ENCODE measurements at places on chromosomes 6 and 20.

- DNase-seq, result no peak
Observed at GRCh38 chr6:39085129-39085797, 29.7 kb downstream of the SAYSD1 start.

GRCh38 chr6:152130441-152130840, 323.0 kb downstream of the ESR1 start:
- DNase-seq, result no peak

DNA sequence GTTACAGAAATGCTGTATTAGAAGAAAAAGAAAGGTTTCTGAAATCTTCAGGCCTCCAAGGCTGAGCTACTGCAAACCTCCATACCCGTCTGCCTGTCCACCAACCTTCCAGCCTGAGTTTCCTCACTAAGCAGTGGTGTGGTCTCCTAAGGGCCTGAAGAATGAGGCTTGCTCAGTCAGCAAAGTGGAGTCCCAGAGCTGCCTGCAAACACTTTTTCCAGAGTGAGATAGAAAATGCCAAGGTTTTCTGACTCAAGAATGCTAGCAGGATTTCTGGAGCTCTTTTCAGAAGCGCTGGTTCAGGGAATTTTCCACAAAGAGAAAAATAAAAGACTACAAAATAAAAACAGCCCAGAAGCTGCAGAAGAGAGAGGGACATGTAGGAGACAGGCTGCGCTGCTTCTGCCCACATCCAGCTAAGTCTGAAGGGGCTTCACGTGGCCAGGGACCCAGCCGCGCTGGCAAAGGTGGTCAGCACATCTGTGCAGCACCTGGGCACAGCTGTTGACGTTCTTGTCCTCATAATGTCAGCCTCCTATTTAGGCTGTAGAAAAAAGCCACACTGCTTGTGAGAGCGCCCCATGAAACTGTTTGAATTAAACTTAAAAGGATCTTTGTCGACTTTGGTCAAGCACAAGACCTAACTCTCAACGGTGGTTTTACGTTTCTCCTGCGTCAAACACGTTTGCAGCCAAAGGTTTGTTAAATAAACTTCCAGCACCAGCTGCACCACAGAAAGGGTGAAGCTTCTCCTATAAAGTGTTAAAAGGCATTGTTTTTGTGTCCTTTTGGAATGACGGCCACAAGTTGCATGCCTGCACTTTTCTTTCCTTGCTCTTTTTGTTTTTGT, 209.0 kb downstream of the THBS2 start:
- DNase-seq, result no peak

- peak; percentile 70 for DNase-seq
Observed at GRCh38 chr6:33607784-33608161, 13.3 kb upstream of the ITPR3 start.

GRCh38 chr20:17976305-17976704, 7.5 kb downstream of the MGME1 start:
- no peak for DNase-seq

All from GM10248 (cell line).